ENCODE measurements at places on chromosomes 6 and 20.

GRCh38 chr6:32664827-32665362 lies 1.6 kb downstream of the HLA-DQB1 start:
- peak; percentile 13 for DNase-seq

- no peak for DNase-seq
Measured at GRCh38 chr6:49805246-49805645, 18.2 kb upstream of the PGK2 start.

GRCh38 chr6:132686531-132686930 lies 27.3 kb downstream of the VNN1 start:
- DNase-seq: no peak

DNA sequence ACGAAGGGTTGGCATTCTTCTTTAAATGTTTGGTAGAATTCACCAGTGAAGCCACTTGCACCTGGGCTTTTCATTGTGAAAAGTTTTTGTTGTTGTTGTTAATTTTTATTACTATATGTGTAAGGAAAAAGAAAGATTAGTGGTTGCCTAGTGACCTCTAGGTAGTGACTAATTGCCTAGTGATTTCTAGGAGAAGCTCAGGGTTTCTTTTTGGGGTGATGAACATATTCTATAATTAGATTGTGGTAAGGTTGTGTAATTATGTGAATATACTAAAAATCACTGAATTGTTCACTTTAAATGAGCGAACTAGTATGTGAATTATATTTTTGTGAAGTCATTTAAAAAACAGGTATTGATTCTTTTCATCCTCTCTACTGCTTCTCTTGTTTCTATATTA lies 123.8 kb upstream of the TMEM170B start:
- DNase-seq: no peak

DNA sequence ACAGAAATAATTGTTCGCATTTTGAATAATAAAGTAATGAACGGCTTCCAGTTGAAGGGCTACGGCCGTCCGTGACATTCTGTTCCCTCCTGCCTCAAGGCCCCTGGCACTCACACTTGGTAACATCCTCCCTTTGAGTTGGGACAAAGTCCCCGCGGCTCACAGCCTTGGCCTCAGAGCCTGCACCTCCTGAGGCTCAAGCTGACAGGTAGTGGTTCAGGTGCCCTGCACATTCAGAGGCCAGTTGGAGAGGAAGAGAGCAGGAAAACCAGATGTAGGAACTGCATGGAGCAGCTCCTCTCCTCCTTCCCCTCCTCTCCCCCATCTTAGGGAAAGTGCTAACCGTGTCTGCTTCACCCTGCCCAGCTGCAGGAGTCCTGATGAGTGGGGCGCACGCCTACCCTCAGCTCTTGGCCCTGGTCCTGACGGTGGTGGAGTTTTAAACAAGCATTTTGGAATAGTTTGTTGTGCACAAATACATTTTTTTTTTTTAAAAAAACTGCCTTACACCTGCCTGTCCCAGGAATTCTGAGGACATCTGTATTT lies 393.1 kb downstream of the SMOC2 start:
- DNase-seq: no peak

DNA sequence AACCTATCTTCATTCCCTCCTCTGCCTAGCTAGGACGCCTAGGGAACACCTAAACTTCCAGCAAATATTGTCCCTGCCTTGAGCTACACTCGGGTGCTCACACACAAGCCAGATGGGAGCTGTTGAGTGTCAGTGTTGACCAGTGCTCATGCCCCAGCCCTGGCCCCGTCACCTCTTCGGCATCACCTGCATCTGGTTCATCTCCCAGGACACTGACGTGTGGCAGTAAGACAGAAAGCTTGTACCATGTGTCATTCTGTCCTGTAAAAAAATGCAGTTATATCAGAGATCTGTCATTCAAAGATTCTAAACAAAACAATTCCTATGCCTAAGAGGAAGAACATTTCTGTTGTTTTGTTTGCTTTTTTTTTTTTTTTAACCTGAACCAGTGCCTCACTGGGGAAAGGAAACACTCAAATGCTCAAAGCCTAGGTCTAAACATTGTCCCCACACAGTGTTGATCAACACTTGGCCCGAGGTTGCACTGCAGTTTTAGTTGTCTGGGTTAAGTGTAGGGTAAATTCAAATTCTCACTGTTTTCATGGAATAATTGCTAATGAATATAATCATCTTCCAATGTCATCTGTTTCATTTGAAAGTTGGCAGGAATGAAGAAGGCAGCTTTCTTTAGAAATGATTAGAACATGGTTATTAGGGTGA lies 102.7 kb upstream of the SASH1 start:
- no peak for DNase-seq
